ENCODE measurements at places on chromosomes 4 and X. TPM values are rescaled to one million over a fixed set of nuclear protein-coding genes. Genes with fewer than 3 reads are reported as not detected.

The RAI2 gene
- not detected for total RNA-seq

The APELA gene
- total RNA-seq = not detected

The FAT1 gene
- 67.0 TPM for total RNA-seq

The DYNLT3 gene
- 85.6 TPM for total RNA-seq

The TMPRSS11A gene
- total RNA-seq = not detected

DNA sequence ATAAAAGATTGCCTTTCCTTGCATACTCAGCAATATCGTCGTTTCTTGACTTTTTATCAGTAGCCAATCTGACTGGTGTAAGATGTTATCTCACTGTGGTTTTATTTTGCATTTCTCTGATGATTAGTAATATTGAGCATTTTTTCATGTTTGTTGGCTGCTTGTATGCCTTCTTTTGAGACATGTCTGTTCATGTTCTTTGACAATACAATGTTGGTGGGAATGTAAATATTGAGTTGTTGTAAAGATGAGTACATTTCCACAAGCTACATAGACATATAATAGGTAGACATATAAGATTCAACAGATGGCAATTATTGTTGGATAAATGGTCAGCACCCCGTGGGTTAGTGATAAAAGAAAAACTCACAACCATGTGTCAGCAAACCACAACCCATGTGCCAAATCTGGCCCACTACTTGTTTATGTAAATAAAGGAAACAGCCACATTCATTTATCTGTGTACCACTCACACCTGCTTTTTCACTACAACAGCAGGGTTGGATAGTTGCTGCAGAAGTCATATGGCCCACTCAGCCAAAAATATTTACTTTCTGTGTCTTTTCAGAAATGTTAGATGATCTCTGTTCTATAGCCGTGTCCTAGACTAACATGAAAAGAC is 153.1 kb upstream of the VCX start:
- DNase-seq = no peak

DNA sequence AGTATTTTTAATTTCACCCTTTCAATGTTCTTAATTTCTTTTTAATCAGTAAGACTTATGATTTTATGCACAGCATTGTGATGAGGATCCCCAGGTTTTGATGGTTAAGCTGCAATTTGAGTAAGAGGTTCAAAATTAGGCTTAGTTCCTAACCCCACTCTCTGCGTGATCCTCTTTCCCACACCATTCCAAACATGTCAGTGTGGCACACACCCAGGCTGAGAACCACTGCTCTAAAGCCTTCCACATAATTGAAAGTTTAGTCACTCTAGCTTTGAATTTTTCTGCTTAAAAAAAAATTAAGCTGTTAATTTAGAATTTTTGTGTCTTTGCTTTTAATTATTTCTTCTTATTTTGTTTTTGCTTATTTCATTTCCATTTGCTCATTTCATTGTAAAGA is 68.8 kb upstream of the SLC7A11 start:
- peak; percentile 69 for DNase-seq

DNA sequence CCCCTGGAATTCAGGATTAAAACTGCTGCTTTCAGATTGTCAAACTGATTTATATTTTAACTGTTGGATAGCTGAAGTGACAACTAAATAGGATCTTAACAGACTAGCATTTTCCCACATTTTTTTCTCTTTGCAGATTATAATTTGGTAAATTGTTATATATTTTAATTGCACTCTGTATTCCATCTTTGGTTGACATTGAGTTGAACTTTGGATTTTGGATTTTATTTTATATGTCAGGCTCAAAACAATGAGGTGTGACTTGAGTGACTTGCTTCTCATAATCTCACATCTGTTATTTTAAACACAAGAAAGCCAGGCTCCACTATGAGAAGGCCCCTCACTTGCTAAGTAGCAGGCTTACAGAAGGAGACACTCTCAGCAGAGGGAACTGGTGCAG is 38.1 kb downstream of the NAA11 start:
- DNase-seq = no peak

- DNase-seq = no peak
Measured at GRCh38 chr4:2494992-2495391, 26.1 kb downstream of the RNF4 start.

DNA sequence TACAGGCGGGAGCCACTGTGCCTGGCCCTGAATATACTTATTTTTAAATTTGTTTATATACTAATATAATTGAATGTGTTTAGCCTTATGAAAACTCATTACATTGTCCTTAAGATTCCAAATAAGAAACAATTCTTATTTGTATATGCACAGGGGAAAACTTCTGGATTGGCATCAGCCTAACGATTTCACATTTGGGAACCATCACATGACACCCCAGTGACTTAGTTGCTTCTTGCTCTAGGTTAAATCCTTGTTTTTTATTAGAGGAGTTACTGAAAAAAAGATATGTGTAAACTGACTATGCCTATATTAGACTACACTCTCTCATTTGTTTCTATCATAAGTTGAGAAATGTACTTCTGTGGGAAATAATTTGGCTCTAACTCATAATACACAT is 520.2 kb downstream of the SPRY1 start:
- DNase-seq = no peak

DNA sequence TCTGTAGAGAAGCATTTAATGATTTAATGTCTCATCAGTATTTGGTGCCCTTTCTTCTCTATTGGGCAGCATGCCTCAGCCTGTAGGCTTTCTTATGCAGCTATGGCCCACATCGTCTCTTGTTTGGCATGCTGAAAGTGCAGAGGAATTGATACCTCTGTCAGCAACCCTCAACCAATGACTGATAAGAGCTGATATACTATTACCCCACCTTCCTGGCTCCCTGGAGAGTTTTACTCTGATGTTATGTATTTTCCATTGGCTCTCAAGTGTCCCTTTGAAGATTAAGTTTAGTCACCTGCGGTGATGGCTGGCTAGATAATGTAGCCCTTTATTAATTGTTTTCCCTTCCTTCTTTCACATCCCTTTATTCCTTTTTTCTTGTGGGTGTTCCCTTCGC is 41.2 kb upstream of the PDHA2 start:
- no peak for DNase-seq

DNA sequence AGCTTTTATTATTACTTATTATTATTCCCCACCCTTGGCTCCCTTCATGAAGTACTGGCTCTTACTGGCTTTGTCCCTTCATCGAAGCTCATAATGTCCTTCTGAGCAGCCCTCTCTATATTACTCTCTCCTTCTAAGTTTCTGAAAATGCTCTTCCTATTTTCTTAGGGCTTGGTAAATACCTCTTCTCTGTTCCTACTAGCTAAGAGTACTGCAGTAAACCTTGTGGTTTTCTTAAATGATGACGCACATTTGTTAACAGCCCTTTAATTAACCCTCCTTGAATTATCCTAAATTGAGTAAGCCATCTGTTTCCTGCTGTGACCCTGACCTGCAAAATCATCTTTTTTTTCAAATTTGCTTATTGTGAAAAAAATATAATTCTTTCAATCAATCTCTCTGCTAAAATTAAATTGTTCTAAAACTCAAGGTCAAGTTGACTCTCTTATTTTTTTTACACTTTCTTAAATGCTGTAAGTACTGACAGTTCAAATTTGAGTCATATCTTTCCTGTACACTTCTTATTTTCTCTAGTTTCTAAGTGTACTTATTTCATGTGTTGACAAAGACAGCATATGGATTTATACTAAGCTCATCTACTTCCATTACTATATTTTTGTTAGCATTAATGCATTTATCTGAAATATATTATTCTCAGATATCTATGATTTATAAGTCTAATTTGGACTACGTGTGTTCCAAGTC is 148.9 kb downstream of the ADAM29 start:
- peak; percentile 45 for DNase-seq

- peak; percentile 57 for DNase-seq
Measured at GRCh38 chr4:16226816-16227461, 668 bp upstream of the TAPT1 start.

DNA sequence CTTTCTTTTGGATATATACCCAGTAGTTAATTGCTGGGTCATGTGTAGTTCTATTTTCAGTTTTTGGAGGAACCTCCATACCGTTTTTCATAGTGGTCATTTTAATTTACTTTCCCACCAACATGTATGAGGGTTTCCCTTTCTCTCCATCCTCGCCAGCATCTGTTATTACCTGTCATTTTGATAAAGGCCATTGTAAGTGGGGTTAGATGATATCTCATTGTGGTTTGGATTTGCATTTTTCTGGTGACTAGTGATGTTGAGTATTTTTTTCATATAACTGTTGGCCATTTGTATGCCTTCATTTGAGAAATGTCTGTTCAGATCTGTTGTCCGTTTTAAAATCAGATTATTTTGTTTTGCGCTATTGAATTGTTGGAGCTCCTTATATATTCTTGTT is 28.8 kb upstream of the CXCL2 start:
- DNase-seq = peak; percentile 45

- peak; percentile 28 for DNase-seq
Measured at GRCh38 chrX:129746557-129747470, 8.0 kb downstream of the XPNPEP2 start.

- DNase-seq = no peak
Measured at GRCh38 chr4:71749008-71749594, 34.8 kb downstream of the GC start.

- DNase-seq = peak; percentile 91
Measured at GRCh38 chr4:82785611-82786400, 12.8 kb downstream of the SCD5 start.

GRCh38 chr4:40484346-40485090 is 145.1 kb downstream of the RBM47 start:
- peak; percentile 61 for DNase-seq

- no peak for DNase-seq
Measured at GRCh38 chr4:94396984-94397383, 54.3 kb upstream of the HPGDS start.

- DNase-seq = no peak
Measured at GRCh38 chrX:31166832-31167231, 95.0 kb upstream of the FTHL17 start.
